ENCODE measurements at places on chromosomes 13 and 19. TPM values are rescaled to one million over a fixed set of nuclear protein-coding genes. Genes with fewer than 3 reads are reported as not detected.

DNA sequence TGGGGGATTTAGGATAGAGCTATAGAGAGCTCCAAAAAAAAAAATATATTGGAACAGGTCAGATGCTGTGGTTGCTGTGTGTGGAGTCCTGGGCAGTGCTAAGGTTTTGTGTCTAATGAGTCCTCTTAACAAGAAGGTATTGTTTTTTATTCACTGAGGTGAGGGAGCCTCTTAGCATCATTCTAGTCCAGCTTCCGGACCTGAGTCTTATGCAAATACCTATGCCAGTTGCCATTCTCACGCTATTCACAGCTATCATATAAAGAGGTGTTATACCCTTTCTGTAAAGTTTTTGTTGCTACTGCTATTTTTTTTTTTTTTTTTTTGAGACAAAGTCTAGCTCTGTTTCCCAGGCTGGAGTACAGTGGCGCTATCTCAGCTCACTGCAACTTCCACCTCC is 1.4 kb downstream of the NLRP2 start:
- H3K4me1 ChIP-seq = no peaks in the 10 kb centered on the region
- no peaks in the 10 kb centered on the region for H3K27me3 ChIP-seq
- H3K4me3 ChIP-seq = peak overlapping the region; percentile 44
- H3K36me3 ChIP-seq = peaks cover 6% of the 10 kb centered on the region
- H3K27ac ChIP-seq = no peak overlapping the region

TNFSF9 gene
- 0.96 TPM for polyA plus RNA-seq

- peaks cover 42% of the 10 kb centered on the region for H3K27me3 ChIP-seq
- no peak overlapping the region for H3K27ac ChIP-seq
- H3K4me1 ChIP-seq = no peaks in the 10 kb centered on the region
- no peak overlapping the region for H3K4me3 ChIP-seq
Observed at GRCh38 chr13:101915331-101915730, 462.9 kb downstream of the ITGBL1 start.

GRCh38 chr19:31350033-31350692 is 927 bp upstream of the TSHZ3 start:
- no peak overlapping the region for H3K27ac ChIP-seq
- peak overlapping the region; percentile 89 for H3K4me3 ChIP-seq
- H3K27me3 ChIP-seq = peaks cover 71% of the 10 kb centered on the region
- peaks cover 17% of the 10 kb centered on the region for H3K36me3 ChIP-seq
- H3K4me1 ChIP-seq = peaks cover 12% of the 10 kb centered on the region

GRCh38 chr19:18157465-18158063 is 4.6 kb downstream of the PIK3R2 start:
- no peaks in the 10 kb centered on the region for H3K27me3 ChIP-seq
- H3K4me3 ChIP-seq = no peak overlapping the region
- no peaks in the 10 kb centered on the region for H3K36me3 ChIP-seq
- no peak for DNase-seq

C19orf33 gene
- polyA plus RNA-seq = 1.2 TPM

DNA sequence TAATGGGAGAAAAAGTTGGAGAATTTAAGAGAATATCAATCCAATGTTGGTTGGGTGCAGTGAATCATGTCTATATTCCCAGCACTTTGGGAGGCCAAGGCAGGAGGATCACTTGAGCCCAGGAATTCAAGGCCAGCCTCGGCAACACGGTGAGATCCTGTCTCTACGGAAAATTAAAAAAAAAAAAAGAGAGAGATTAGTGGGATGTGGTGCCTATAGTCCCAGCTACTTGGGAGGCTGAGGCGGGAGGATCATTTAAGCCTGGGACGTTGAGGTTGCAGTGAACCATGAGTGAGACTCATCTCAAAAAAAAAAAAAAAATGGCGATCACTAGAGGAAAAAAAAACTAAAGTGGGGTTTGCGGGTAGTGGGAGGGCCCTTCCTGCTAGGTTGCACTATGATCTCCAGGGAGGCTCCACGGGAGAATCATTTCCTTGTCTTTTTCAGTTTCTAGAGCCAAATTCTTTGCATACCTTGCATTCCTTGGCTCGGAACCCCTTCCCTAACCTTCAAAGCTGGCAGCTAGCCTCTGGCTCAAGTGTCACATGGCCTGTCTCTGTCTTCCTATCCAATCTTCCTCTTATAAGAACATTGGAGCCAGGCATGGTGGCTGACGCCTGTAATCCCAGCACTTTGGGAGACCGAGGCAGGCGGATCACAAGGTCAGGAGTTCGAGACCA is 5.8 kb upstream of the ERCC2 start:
- DNase-seq = no peak
- H3K4me3 ChIP-seq = no peak overlapping the region
- H3K27me3 ChIP-seq = peaks cover 8% of the 10 kb centered on the region

DNA sequence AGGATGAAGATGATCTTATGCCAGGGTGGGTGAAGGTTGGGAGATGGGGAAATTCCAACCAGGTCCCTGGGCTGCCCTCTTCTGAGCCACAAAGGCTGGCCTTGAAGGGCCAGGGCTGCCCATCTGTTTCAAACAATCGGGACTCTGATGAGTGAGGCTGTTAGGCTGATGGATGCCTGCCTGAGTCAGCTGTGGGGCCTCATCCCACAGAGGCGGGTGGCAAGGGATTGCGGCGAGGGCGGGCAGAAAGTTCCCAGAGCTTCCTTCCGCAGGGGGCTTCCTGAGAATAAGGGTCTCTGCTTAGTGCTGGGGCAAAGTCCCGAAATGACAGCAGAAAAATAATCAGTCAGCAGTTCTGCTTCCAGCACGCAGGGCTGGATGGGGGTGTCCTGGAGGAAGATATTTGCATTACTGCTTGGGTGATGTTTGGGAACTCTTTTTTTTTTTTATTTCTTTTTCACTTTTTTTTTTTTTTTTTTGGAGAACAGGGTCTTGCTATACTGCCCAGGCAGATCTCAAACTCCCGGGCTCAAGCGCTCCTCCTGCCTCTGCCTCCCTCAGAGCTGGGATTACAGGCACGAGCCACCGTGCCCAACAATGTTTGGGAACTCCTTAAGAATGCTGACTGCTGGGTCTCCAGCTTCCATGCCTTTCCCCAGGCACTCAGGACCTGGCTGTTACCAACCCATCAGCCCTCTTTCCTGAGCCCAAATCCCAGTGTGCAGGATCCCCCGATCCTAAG is 14.1 kb downstream of the SH3GL1 start:
- H3K4me1 ChIP-seq = peaks cover 22% of the 10 kb centered on the region
- DNase-seq = no peak
- no peak overlapping the region for H3K27ac ChIP-seq
- H3K4me3 ChIP-seq = no peak overlapping the region
- no peaks in the 10 kb centered on the region for H3K27me3 ChIP-seq
- H3K36me3 ChIP-seq = peaks cover 7% of the 10 kb centered on the region

DNA sequence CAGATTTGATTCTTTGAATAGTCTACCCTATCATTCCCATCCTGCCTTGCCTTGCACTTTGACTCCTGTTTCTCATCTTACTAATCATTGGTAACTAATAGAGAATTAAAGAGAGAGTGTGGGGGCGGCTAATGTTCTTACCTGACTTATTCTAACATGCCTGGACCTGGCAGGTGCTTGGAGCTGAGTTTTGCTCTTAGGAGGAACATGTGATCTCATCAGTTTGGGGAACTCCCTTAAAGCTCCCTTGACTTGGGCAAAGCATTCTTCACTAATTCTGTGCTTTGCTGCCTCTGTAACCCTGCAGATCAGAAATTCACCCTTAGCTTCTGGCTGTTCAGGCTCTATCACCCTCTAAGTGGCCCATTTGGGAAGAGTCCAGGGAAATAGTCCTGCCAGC is 861.1 kb downstream of the GPC5 start:
- DNase-seq = no peak
- no peaks in the 10 kb centered on the region for H3K36me3 ChIP-seq
- no peak overlapping the region for H3K27ac ChIP-seq
- no peaks in the 10 kb centered on the region for H3K4me1 ChIP-seq
- no peaks in the 10 kb centered on the region for H3K27me3 ChIP-seq

DNA sequence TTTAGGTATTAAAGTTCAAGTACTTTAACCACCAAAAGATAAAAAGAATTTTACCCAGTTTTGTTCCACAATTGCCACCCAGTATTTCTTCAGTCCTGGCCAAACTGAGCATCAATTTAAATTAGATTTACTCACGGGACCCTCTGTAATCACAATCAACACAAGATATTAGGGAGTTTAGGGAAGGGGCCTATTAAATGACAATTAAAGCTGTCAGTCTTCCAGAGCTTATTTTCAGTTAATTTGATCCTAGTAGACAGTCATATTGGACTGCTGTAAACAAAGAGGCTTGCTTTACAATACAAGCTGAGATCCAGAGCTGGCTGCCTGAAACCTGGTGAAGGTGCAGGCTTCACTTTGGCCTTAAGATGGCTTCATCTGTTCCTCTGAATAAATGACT is 321.2 kb upstream of the NBEA start:
- H3K36me3 ChIP-seq = no peaks in the 10 kb centered on the region
- H3K4me3 ChIP-seq = no peak overlapping the region
- no peak for DNase-seq
- no peaks in the 10 kb centered on the region for H3K27me3 ChIP-seq
- no peaks in the 10 kb centered on the region for H3K4me1 ChIP-seq

- H3K4me3 ChIP-seq = peak within 1 kb of the TSS; percentile 32
- peaks cover 16% of the 10 kb centered on the region for H3K4me1 ChIP-seq
- peaks cover 43% of the 10 kb centered on the region for H3K27me3 ChIP-seq
- no peak for DNase-seq
Observed at GRCh38 chr19:14475251-14476073, at the start of gene PTGER1. PTGER1 (minus strand) TSS chr19:14475354; CDS start chr19:14474320, 1,034 bp downstream.

GRCh38 chr19:12913011-12913561 is 6.0 kb downstream of the SYCE2 start:
- peaks cover 17% of the 10 kb centered on the region for H3K4me1 ChIP-seq
- no peak for DNase-seq
- H3K36me3 ChIP-seq = no peaks in the 10 kb centered on the region
- H3K27me3 ChIP-seq = no peaks in the 10 kb centered on the region

DNA sequence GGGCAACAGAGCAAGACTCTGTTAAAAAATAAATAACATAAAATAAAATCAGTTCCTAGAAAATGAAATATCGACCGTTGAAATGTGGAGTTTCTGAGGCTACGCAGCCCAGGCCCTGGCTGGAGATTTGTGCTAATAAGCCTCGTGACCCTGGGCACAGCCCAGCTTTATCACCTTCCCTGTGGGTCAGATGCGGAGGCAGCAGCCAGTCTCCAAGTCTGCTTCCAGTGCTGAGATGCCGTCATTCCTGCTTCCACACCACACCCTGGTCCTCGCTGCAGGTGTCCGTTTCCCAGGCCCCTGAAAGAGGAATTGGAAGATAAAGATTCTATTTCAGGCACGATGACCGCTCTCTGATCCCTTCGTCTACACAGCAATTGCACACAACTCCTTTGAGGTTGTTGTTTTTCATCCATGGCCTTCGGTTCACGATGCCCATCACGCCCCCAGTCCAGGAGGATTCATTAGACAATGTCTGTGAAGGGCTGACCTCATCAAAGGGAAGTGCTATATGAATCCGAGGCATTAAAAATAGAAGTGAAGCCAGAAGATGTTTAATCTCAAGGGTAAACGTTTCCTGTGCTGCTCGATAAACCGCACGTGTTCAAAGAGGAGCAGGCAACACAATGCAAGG is 48.3 kb upstream of the ATP11A start:
- peak overlapping the region; percentile 75 for H3K4me3 ChIP-seq
- H3K36me3 ChIP-seq = no peaks in the 10 kb centered on the region

DNA sequence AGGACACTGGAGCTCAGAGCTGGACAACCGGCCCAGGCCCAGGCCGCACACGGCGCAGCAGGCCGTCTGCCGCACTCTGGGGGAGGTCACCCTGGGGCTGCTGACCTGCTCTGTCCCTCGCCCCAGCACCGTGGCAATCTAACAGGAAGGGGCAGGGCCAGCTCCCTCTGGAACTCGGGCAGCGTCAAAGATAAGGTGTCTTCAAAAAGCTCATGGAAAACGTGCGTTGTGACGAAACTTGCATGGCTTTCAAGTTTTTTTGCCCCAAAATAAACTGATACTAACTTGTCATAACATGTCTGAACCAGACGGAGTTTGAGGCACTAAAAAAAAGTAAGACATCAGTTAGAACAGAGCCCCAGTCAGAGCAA is 12.2 kb upstream of the ATP8B3 start:
- peaks cover 11% of the 10 kb centered on the region for H3K36me3 ChIP-seq
- peaks cover 9% of the 10 kb centered on the region for H3K4me1 ChIP-seq
- H3K4me3 ChIP-seq = no peak overlapping the region
- DNase-seq = no peak
- no peaks in the 10 kb centered on the region for H3K27me3 ChIP-seq

CELF5 gene
- polyA plus RNA-seq = not detected

- no peak for DNase-seq
- peaks cover 18% of the 10 kb centered on the region for H3K36me3 ChIP-seq
- H3K27ac ChIP-seq = peak overlapping the region; percentile 99
- peak overlapping the region; percentile 98 for H3K4me3 ChIP-seq
- peaks cover 44% of the 10 kb centered on the region for H3K4me1 ChIP-seq
Observed at GRCh38 chr19:58304748-58305064, 471 bp upstream of the ERVK3-1 start.

DNA sequence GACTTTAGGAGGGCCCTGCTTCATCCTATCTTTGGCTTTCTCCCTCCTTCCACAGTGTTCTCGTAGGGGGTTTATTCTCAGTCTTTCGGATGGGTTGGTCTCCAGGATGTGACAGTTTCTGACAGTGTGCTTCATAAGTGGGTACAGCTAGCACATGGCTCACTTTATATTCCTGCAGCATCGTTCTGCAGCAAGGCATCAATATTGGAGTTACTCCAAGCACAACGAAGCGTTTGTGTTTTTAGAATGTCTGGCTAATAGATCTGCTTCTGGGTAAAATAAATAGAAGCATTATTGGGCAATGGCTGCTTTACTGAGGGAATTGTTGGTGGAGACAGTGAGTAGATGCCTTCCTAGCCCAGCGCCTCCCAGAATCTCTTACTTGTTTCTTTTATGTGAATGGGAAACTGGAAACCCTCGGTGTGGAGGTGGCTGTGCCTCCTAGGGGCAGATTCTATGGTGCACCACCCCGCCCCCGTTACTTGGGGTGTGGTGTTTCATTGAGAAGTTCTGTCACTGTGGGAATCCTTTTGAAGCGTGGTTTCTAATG is 2.0 kb downstream of the FARP1 start:
- no peak for DNase-seq
- H3K4me3 ChIP-seq = peak overlapping the region; percentile 80
- no peak overlapping the region for H3K27ac ChIP-seq

DNA sequence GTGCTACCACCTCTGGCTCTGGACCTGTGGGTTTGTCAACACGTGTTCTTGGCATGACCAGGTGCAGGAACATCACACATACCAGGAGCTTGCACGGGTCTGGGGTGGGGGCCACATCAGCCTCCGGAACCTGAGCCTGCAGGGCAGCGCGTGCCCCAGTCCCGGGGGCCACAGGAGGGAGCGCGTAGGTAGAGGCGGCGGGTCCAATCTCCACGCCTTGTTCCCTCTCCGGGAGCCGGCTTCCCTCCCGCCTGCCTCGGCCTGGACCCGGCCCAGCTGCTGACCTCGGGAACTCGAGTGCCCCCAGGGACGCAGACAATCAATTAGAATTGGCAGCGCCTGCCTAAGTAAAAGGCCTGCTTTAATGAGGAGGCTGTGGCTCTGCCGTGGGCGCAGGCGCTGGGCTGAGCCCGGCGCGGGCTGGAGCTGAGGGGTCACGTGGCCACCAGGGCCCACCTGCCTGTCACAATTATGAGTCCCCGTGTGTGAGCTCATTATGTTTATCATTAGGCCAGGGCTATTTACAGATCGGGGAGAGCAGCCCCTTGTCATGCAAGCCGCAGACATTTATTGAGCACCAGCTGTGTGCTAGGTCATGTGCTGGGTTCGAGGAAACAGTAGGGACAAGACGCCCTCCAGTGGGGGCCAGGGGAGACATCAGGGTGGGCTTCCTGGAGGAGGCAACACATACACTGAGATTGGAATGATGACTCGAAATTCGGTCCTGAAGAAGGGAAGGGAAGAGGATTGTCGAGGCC is 32.2 kb upstream of the TNFAIP8L1 start:
- no peaks in the 10 kb centered on the region for H3K36me3 ChIP-seq
- no peak overlapping the region for H3K4me3 ChIP-seq
- H3K27ac ChIP-seq = no peak overlapping the region

CGB8 gene
- polyA plus RNA-seq = not detected

FARP1 gene
- polyA plus RNA-seq = 0.86 TPM
